ENCODE measurements at places on chromosomes 6 and 20.

DNA sequence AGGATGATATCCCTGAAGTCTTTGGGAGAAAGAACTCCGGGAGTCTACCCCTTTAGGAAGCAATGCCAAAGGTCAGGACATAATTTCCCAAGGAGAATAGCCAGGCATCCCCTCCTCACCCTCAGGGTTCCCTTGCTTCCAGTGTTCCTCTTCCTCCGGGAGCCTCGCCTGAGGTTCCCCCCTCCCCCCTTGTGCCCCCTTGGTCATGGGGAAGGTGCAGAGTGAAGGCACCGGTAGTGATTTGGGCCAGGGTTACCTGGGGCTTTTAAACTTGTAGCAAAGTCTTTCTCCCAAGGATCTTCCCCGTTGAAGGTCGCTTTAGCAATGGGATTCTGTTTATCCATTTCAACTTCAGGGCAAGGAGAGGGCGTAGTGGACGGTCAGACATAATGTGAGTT lies 1.2 kb downstream of the ISM1 start:
- no peak for DNase-seq

- DNase-seq, result no peak
These were observed 126.8 kb downstream of the MTHFD1L start for GRCh38 chr6:150992262-150992661.

DNA sequence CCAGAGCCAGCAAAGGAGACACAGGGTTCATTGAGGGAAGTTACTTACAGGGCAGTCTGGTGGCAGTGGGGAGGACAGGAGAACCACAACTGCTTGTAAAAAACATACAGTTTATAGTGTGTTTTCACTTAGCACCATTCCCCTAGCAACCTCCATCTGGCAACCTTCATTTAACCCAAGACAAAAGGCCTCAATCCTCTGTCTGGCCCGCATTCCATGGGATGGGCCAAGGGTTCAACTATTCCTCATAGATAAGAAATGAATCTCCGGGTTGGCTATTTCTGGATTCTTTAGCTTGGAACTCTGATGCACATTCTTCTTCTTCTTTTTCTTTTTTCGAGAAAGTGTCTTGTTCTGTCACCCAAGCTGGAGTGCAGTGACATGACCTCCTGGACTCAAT lies 26.3 kb upstream of the FYN start:
- no peak for DNase-seq

DNA sequence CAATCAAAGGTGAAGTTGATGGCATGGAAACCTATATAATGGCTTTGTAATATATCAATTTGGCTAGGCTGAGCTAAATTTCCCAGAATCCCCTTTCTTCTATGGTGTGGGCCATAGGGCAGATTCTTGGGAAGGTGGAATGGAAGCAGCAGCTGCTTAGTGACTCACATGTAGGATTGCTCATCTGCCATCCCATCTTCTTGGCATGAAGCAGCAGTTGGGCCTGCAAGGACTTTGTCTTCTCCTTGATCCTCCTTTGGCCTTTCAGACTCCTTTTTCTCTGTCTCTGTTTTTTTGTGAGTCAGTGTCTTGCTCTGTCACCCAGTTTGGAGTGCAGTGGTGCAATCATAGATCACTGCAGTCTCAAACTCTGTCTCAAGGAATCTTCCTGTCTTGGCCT lies 52.6 kb upstream of the CEP162 start:
- no peak for DNase-seq

DNA sequence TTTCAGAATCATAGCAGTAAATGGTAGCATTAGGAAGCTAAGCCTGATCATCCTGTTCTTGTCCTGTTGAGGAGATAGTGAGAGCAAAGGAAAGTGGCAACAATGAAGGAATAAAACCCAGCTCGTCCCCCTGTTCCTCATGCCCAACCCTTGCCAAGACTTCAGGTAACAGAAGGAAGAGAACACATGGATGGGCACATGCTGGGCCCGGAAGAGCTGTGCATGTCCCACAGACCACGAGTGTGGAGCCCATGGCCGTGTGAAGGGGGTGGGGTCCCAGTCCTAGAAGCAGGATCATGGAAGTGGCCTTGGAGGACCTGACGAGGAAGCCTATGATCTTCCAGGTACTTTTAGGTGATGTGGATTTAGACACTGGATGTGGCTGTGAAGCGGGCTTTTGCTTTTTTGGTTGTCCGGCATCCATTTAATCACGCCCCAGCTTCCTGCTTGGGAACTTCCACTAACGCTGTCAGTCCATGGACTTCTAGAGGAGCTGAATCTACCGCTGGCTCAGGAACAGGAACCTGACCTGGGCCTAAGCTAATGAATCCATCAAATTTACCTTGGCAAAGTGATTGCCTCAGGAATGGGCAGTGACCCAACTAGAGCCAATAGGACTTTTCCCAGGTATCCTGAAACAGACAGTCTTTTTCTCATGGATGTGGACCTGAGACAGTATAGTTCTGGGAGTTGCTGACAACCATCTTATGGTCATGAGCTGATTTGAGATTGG lies 79.3 kb upstream of the ARMC2 start:
- DNase-seq, result no peak

DNA sequence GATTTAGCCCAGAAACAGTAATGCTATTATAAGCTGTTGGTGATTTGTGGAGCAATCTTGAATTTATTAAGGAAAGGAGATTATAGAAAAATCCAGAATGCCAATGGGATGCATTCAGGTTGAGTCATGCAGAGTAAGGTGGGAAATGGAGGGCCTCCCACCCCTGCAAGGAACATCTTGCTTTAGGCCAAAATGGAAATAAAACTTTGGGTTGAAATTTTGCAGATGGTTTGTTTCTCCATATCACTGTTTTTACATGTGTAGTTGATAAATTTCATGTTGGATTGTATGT lies 152.4 kb downstream of the BCAS1 start:
- DNase-seq, result no peak

- no peak for DNase-seq
These were observed 43.1 kb upstream of the NAA20 start for GRCh38 chr20:19973961-19974629.

Data from bone marrow (tissue), 2 donors.